ENCODE measurements at places on chromosomes 3 and 15.

DNA sequence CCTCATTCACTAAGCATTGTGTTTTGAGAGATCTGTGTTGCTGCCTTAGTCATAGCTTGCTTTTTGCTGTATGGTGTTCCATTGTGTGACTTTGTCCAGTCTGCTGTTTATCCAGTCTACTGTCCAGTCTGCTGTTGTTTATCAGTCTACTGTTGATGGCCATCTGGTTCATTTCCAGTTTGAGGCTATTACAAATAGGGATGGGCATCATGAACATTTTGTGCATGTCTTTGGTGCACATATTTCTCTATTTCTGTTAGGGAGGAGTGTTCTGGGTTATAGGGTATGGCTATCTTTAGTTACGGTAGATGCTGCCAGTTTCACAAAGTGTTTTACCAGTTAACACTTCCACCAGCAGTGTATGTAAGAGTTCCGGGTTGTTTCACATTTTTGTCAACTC is 22.2 kb upstream of the CLEC3B start:
- DNase-seq, result no peak

- DNase-seq, result no peak
These were observed 55.6 kb upstream of the C15orf61 start for GRCh38 chr15:67465196-67465952.

DNA sequence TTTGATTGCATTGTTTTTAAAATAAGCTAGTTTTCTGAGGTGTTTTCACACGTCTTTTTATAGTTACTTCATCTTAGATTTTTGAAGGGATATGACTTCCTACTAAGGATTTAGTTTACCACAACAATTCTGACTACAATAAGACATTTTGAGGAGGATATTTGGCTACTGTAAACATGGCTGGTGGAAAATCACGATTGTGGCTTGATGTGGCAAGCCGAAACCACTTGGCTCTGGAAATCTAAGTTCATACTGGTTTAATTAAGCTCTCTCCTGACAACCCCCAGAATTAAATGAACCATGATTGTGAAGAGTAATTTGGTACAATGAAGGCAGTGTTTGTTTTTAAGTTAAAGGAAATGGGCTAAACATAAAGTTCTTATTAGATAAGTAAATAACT is 30.8 kb downstream of the ST3GAL6 start:
- DNase-seq, result no peak

DNA sequence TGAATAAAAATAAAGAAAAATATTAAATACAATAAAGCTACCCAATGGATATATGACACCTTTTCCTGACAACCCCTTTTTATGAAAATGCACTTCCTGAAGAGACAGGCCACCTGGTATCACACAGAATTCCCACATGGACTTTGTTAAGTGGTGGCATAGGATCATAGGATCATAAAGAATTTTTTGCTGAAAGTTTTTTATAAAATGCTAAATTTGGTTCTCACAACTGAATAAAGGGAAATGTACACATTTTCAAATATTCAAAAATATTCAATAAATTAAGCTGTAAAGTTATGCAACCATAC is 102.5 kb upstream of the ROBO1 start:
- DNase-seq, result no peak

DNA sequence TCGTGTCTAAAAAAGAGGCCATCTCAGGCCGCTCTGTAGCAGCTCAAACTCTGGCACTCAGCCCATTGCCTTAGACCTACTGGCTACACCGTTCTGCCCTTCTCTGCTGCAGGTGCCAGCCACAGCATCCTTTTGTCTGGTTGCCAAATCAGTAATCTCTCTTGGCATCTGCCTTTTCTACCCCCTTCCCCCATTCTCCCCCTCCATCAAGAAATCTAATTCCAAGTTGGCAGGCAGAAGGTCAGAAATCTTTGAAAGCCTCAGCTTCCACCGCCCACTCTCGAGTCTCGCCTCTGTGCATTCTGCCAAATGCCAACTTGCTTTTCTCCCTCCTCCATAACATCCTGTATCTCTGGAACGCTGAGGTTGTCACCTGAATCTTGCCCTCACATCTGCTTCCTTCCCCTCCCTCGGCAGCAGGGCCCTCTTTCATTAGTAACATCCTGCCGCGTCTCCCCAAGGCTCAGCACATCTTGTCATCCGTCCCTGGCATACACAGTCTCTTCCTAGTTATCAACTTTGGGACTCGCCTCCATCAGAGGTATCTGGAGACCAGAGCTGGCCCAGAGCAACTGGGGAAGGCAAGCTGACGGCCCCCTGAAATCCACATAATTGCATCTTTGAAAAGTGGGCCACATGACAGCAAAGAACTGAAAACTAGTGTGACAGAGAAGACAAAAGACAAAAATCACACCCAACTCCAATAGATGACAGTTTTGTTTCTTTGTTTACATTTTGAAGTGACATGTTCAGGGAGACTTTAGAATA is 312.0 kb upstream of the CCDC54 start:
- DNase-seq, result no peak

DNA sequence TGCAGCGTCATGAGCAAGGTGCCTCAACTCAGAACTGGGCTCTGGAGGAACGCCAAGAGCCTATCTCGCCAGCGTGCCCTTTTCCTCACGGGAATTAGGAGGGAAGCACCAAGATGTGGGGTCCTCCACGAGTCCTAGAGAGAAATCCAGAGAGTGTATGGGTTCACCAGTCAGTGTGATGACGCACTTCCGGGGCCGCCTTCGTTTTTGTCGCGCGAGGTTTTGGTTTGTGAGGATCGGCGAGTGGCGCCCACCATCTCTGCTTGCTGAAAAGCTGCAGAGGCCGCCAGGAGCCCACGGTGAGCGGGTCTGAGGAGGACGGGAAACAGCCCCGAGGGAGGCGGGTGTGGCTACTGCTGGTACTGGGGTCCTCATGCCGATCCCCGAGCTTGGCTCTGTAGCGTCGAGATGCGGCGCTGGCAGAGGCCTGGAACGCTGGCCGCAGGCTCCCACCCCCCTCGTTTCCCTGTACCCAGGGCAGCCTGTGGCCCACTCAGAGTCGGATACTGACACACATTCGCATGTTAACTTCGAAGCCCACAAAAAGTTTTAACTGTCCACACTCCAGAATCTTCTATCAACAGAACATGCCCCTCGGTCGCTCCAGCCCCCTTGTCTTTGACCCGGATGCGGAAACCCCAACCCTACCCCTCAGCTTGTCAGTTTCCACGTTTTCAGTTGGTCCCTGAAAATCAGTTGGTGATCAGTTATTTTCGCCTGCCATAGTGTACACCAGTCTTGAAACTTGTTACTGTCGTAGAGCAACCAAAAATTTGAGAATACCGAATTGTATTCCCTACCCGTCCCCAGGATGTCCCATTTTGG is 30.4 kb downstream of the ZNF662 start:
- no peak for DNase-seq

DNA sequence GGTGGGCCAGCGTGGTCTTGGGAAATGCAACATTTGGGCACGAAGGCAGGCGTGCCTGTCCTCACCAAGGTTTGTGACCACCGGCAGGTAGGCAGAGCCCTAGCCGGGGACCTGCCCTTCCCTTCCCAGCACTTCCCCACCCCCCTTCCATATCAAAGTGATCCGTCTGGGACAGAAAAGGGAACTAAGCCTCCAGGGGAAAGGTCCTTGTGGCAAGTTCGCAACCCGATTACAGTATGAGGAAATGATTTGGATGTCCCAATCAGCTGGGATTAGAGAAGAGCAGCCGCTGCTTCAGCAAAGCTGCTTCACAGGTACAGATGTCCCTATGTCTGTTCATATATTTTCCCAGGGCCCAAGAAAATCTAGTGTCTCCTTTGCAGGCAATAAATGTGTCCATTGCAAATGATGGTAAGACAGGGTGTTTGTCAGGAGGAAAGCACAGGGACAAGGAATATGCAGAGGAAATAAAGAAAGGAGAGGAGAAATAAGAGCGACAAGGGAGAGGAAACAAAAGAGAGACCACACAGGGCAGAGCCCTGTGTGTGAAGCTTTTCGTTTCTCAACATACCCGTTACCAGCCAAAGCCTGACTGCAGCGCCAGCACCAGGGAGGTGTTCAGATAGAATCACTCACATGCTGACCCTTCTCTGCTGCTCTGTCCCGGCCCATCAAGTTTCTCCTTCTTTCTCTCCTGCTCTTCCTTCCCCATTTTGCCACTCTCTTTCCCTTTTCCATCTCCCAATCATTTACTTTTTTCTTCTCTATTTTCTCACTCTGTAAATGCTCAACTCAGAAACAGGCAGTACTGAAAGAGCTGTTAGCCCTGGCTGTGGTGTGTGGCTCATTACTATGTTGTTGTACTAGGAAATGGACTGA is 17.4 kb upstream of the SECISBP2L start:
- no peak for DNase-seq

DNA sequence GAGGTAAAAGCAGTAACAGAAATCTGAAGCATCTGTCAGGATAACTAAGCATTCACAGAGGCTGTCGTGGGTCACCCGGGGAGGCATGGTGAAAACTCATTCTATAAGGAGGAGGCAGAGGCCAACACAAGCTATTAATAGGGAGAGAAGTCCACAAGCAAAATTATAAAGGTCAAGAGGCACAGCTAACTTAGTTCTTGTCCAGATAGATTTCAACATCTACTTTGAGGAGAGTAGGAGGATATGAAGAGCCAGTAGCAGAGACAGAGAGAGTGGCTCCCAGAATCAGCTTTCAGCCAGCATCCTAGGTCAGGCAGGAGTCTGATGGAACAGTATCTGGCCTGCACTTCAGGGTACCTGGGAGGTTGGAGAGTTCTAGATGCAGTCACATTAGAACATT is 95.3 kb downstream of the STAC start:
- DNase-seq, result no peak

DNA sequence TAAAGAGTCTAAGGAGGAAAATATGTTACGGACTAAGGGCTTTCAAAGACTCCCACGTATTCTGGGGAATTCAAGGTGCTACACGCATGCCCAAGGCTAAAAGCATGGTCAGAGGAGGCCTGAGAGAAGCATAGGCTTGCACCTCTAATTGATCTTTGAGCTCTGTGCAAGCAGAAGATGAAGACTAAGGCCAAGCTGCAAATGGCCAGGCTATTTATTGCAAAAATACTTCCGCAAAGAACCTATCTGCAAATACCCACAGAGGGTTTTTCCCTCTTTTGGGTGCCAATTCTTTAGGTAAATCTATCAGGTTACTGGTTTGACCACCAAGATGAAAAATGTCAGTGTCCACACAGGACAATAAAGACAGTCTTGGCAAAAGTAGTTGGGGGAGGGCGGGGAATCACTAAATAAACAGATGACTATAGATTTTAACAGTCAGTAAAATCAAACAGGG is 119.5 kb downstream of the STAG1 start:
- DNase-seq, result no peak

GRCh38 chr3:10770547-10770946 is 45.5 kb upstream of the SLC6A11 start:
- no peak for DNase-seq

GRCh38 chr15:53573091-53573490 is 186.4 kb downstream of the WDR72 start:
- DNase-seq, result no peak

DNA sequence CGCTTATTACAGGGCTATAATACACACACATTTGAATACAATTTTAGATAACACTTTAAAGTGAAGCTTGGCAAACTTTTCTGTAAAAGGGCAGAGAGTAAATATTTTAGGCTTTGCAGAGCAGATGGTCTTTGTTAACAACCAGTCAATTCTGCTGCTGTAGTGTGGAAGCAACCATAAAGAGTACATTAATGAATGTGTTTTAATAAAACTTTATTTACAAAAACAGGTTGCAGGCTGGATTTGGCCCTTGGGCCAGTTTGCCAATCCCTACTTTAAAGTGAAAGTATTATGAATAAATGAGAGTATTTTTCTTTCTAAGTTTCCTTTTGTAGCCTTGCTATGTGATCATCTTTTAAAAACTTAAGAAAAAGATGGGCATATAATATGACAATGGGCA is 20.7 kb upstream of the ANKRD34C start:
- no peak for DNase-seq

GRCh38 chr15:78998526-78998925 is 53.7 kb upstream of the CTSH start:
- DNase-seq, result no peak

GRCh38 chr3:31220431-31220830 is 312.3 kb upstream of the STT3B start:
- DNase-seq, result no peak

DNA sequence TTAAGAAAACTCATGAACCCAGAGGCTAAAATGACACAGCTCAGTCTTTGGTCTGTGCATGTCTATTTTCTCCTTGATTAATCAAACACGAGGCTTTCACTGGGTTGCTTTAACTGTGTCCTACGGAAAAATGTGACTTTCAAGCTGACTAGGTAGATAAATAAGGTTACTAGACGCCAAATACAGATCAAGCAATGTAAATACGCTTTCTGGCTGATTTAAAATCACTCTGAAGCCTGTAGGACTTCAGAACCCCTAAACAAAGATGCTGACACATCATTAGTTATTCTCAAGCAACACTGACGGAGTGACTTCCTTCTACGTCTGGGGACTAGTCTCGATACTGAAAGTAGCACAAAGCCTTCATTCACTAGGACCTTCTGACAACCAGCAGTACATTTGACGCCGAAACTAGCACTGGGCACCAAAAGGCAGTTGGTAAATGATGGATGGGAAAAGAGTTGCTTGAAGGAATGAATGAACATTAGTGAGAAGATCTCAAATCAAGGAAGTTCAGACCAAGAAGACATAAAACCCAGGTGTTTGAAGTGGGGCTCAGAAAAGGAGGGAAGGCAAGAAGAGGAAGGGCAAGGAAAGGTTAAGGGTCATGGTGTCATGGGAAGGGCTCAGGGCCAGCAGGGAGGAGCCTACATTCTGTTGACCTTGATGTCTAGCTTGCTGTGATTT is 67.1 kb upstream of the CDV3 start:
- DNase-seq, result no peak

- DNase-seq, result no peak
These were observed 30.2 kb downstream of the ITGA11 start for GRCh38 chr15:68401496-68402431.

- no peak for DNase-seq
These were observed 4.1 kb upstream of the MYO1E start for GRCh38 chr15:59376733-59377132.

- DNase-seq, result no peak
These were observed 2.0 kb upstream of the MECOM start for GRCh38 chr3:169665264-169666075.

GRCh38 chr15:99359769-99360168 is 108.5 kb downstream of the LRRC28 start:
- no peak for DNase-seq

- DNase-seq, result peak; percentile 91
These were observed at the start of gene MANF for GRCh38 chr3:51384726-51385473. TSS of gene MANF (plus strand) at chr3:51385291. CDS start at chr3:51385343, 52 bp downstream.

DNA sequence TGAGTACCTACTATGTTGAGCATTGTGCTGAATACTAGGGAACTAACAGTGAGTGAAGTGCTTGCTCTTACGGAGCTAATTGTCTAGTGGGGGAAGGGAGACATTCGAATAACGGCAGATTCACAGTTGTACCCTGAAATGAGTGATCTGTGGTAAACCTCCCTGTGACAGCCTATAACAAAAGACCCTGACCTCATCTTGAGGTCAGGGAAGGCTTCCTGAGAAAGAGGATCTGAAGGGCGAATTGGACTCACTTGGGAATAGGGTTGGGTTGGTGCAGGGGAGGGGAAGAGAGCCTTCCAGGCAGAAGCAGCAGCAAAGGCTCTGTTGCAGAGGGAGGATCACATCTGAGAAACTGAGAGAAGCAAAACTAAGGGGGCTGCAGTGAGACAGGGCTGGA is 13.2 kb downstream of the HPS3 start:
- DNase-seq, result no peak

- no peak for DNase-seq
These were observed 22.4 kb downstream of the SENP5 start for GRCh38 chr3:196889844-196890708.

Data from activated naive CD4-positive, alpha-beta T cell (primary cell).